ENCODE measurements at places on chromosomes 4 and X. TPM values are rescaled to one million over a fixed set of nuclear protein-coding genes. Genes with fewer than 3 reads are reported as not detected.

The ZDHHC15 gene
- 0.21 TPM for total RNA-seq

The HTRA3 gene
- total RNA-seq = not detected

The TMEM150C gene
- not detected for total RNA-seq

The SEC31A gene
- 85.1 TPM for total RNA-seq

The ERAS gene
- total RNA-seq = not detected

The ANOS1 gene
- total RNA-seq = not detected

The MAB21L2 gene
- not detected for total RNA-seq

DNA sequence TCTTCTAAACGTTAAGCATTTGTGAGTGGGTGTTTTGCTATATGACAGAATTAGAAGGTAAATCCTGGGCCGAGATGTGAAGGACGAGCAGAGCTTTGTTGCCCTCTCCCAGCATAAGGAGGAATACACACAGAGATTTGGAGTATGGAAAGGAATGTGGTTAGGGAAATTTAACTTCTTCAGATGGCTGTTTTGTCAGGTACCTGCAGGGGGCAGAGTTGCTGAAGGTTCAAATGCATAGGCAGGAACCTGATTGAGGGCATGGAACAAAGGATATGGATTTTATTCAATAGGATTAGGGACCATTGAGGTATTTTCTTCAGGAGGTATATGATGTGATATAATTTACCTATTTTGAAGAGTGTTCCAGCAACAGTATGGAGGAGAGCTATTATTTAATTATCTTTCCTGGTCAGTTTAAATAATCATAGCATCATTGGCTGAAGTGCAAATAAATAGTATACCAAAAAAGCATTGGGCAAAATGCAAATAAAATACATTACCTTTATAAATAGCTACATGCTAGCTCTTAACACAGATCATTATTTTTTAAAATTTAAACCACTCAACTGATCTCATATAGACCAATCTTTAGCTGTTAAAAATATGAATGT lies 143.6 kb downstream of the SLIT2 start:
- DNase-seq = peak; percentile 46
- H3K4me3 ChIP-seq = no peak overlapping the region
- peaks cover 7% of the 10 kb centered on the region for H3K27me3 ChIP-seq
- no peaks in the 10 kb centered on the region for H3K4me1 ChIP-seq

GRCh38 chr4:153438916-153439756 lies 27.0 kb upstream of the TMEM131L start:
- no peaks in the 10 kb centered on the region for H3K36me3 ChIP-seq
- peak; percentile 44 for DNase-seq
- no peaks in the 10 kb centered on the region for H3K27me3 ChIP-seq
- peak overlapping the region; percentile 72 for H3K4me3 ChIP-seq
- peak overlapping the region; percentile 88 for H3K27ac ChIP-seq

DNA sequence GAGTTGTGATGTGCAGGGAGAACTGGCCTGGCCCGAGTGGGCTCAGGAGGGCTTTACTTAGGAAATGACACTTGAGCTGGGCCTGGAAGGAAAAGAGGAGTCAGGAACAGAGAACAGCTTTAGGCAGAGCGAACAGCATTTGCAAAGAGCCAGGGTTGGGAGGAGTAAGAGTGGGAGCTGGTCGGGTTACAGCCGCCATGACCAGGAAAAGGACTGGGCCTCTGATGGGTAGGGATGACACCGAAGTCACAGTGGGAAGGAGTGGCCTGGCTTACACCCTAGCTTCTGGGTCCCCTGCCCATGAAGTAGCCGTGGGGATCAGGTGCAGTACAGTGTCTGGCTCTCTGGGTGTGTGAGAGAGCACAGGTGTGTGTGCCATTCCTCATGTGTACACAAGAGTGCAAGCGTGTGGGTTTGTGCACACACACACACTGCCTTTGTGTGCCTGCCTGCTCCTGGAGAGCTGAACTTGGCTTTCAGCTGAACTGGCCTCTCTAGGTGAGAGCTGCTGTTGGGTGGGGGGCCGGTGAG lies 31.6 kb downstream of the TRMT44 start:
- no peak overlapping the region for H3K27ac ChIP-seq
- H3K27me3 ChIP-seq = no peaks in the 10 kb centered on the region
- DNase-seq = no peak
- no peaks in the 10 kb centered on the region for H3K4me1 ChIP-seq
- no peak overlapping the region for H3K4me3 ChIP-seq

DNA sequence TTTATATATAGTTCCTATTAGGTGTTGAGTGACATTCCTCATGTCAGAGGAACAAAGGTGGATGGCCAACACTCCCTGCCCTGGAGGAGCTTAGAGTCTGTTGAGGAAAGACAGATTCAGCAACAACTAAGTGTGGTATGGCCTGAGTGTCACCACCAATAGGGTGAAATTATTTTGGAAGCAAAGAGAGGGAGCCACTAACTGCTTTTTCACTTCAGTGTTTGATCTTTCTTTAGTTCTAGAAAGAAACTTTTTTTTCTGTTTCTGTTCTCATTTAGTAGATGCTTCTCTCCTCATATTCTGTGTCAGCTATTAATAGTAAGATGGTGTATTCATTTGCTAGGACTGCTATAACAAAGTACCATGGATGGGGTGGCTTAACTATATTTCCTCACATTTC lies 81.5 kb downstream of the ARX start:
- no peak overlapping the region for H3K4me3 ChIP-seq
- no peak for DNase-seq
- no peaks in the 10 kb centered on the region for H3K4me1 ChIP-seq
- no peaks in the 10 kb centered on the region for H3K27me3 ChIP-seq
- H3K27ac ChIP-seq = no peak overlapping the region
- H3K36me3 ChIP-seq = peaks cover 21% of the 10 kb centered on the region

- H3K4me3 ChIP-seq = no peak overlapping the region
- no peak overlapping the region for H3K27ac ChIP-seq
- no peak for DNase-seq
- peaks cover 2% of the 10 kb centered on the region for H3K4me1 ChIP-seq
- H3K27me3 ChIP-seq = no peaks in the 10 kb centered on the region
These were observed 103.6 kb downstream of the RTL3 start for GRCh38 chrX:78555401-78555980.

- H3K36me3 ChIP-seq = no peaks in the 10 kb centered on the region
- no peak for DNase-seq
- no peak overlapping the region for H3K27ac ChIP-seq
- no peak overlapping the region for H3K4me3 ChIP-seq
These were observed 88.2 kb downstream of the ABCB7 start for GRCh38 chrX:75067931-75068330.

- no peaks in the 10 kb centered on the region for H3K36me3 ChIP-seq
- H3K4me3 ChIP-seq = no peak overlapping the region
- H3K27ac ChIP-seq = no peak overlapping the region
- no peaks in the 10 kb centered on the region for H3K27me3 ChIP-seq
- no peak for DNase-seq
- H3K4me1 ChIP-seq = no peaks in the 10 kb centered on the region
These were observed 855.0 kb upstream of the GRID2 start for GRCh38 chr4:91448668-91449330.

DNA sequence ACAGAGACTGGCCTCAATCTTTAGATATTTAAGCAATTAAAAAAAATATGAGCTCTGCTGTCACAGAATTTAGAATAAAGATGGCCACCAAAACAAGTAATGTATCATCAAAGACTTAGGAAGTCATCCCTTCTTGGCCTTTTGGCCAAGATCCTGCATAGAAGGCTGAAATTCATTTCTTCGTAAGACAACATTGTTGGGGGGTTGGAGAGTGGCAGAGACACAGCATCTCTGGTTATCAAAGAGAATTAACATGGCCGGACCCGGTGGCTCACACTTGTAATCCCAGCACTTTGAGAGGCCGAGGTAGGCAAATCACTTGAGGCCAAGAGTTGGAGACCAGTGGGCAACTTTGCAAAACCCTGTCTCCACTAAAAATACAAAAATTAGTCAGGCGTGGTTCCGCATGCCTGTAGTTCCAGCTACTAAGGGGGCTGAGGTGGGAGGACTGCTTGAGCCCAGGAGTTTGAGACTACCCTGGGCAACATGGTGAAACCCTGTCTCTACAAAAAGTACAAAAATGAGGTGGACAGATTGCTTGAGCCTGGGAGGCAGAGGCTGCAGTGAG lies 4.0 kb downstream of the PPM1K start:
- no peak overlapping the region for H3K27ac ChIP-seq
- DNase-seq = no peak
- H3K4me1 ChIP-seq = peaks cover 53% of the 10 kb centered on the region
- H3K27me3 ChIP-seq = no peaks in the 10 kb centered on the region

- H3K27ac ChIP-seq = no peak overlapping the region
- no peaks in the 10 kb centered on the region for H3K36me3 ChIP-seq
- H3K4me1 ChIP-seq = no peaks in the 10 kb centered on the region
- no peak for DNase-seq
- H3K27me3 ChIP-seq = no peaks in the 10 kb centered on the region
- no peak overlapping the region for H3K4me3 ChIP-seq
These were observed 371.9 kb upstream of the NWD2 start for GRCh38 chr4:36872679-36873078.

GRCh38 chrX:119871245-119871598 lies 311 bp downstream of the RNF113A start:
- H3K4me1 ChIP-seq = peaks cover 13% of the 10 kb centered on the region
- H3K36me3 ChIP-seq = peaks cover 9% of the 10 kb centered on the region
- DNase-seq = no peak
- peak overlapping the region; percentile 97 for H3K4me3 ChIP-seq
- no peaks in the 10 kb centered on the region for H3K27me3 ChIP-seq
- H3K27ac ChIP-seq = peak overlapping the region; percentile 98

GRCh38 chr4:137852326-137852725 lies 320.0 kb upstream of the PCDH18 start:
- no peak overlapping the region for H3K27ac ChIP-seq
- H3K27me3 ChIP-seq = no peaks in the 10 kb centered on the region
- no peaks in the 10 kb centered on the region for H3K4me1 ChIP-seq
- no peak for DNase-seq

GRCh38 chr4:121228848-121229247 lies 64.7 kb upstream of the TNIP3 start:
- peaks cover 49% of the 10 kb centered on the region for H3K4me1 ChIP-seq
- no peaks in the 10 kb centered on the region for H3K36me3 ChIP-seq
- no peak for DNase-seq
- no peak overlapping the region for H3K27ac ChIP-seq
